ENCODE measurements at places on chromosomes 16 and 17. TPM values are rescaled to one million over a fixed set of nuclear protein-coding genes. Genes with fewer than 3 reads are reported as not detected.
A peak's percentile ranks its signal among the peaks of the same experiment; 100 is the strongest.

DNA sequence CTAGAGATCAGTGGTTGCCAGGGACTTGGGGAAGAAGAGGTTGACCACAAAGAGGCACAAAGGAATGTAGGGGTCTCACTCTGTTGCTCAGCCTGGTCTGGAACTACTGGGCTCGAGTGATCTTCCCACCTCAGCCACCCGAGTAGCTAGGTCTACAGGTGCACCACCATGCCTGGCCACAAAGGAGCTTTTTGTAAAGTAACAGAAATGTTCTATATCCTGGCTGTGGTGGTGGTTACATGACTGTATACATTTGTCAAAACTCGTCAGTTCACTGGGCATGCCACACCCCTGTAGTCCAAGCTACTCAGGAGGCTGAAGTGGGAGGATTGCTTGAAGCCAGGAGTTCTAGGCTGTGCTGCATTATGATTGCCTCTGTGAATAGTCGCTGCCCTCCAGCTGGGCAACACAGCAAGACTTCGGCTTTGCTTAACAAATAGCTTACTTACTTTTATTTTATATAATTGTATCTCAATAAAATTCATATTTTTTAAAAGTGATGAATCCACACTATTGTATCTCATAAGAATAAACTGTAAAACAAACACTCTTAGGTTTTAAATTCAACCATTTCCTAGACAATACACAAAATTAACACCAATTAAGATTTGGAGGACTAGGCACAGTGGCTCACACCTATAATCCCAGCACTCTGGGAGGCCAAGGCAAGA is 5.0 kb downstream of the SKA2 start:
- no peak for DNase-seq

- no peak for DNase-seq
These were observed 66.7 kb downstream of the RPA1 start for GRCh38 chr17:1896243-1897104.

DNA sequence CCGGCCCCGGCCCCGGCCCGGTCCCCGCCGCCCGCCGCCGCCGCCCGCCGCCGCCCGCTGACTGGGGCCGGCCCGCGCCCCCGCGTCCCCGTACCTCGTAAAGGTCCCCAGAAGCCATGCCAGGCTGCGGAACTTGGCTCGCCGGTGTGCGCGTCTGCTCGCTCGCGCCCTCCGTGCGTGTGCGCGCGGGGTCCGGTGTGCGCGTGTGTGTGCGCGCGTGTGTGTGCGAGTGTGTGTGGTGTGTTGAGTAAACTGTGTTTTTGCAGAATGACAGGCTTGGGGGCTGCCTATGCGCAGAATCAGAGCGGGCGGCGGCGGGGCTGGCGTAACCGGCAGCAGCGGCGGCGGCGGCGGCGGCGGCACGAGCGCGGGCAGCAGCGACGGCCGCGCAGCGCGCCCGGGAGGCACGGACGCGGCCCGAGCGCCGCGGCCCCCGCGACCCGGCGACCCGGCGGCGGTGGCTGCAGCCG is 307 bp downstream of the CDYL2 start:
- peak; percentile 79 for DNase-seq

SLC47A2 gene
- not detected for total RNA-seq

DNAAF1 gene
- not detected for total RNA-seq

DNA sequence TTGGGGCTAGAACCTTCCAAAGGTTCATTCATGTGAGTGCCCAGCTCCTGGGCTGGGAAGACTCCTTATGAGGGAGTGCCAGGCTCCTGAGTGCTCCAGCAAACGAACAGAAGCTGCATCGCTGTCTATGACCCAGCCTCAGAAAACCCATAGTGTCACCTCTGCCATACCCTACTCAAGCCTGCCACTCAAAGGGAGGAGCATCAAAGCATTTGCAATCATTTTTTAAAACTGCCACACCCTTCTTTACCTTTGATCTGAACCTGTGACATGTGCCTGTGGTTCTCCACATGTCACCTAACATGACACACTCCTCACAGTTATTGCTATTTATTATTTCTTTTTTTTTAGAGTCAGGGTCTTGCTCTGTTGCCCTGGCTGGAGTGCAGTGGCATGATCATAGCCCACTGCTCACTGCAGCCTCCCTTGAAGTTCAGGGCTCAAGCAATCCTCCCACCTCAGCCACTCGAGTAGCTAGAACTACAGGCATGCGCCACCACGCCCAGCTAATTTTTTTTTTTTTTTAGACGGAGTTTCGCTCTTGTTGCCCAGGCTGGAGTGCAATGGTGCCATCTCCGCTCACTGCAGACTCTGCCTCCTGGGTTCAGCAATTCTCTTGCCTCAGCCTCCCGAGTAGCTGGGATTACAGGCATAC is 7.3 kb upstream of the KDM8 start:
- no peak for DNase-seq

- DNase-seq: peak; percentile 88
These were observed at the start of gene RNF213 for GRCh38 chr17:80260791-80261158. Gene RNF213, plus strand, starts transcription at chr17:80260852. Its CDS starts 2,830 bp downstream, at chr17:80263682.
